AG04449 (cell line): ENCODE measurements at places on chromosomes 2 and 18.

DNA sequence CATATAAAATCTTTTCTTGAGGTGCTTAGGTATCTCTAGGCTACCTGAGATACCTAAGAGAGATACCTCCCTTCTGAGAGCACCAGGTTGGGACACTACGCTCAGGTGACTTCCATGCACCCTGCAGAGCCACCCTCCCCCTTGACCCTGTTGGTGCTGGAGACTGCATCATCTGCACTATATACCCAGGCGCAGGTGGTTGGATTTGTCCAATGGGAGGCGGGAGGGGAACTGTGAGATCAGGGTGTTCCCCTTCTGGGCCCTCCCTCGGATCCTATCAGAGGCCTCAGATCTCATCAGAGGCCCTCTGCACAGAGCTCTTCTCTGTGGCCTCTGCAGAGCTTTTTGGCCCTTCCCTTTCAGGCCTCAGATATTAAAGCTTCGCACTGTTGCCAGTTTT, 158.4 kb downstream of the SH3RF3 start:
- DNase-seq, result no peak

- DNase-seq, result no peak
These were observed 20.4 kb downstream of the EDAR start for GRCh38 chr2:108968619-108969018.

GRCh38 chr18:78145096-78145495, 834.5 kb upstream of the SALL3 start:
- no peak for DNase-seq

GRCh38 chr18:57559314-57559713, 27.2 kb downstream of the FECH start:
- DNase-seq, result no peak

DNA sequence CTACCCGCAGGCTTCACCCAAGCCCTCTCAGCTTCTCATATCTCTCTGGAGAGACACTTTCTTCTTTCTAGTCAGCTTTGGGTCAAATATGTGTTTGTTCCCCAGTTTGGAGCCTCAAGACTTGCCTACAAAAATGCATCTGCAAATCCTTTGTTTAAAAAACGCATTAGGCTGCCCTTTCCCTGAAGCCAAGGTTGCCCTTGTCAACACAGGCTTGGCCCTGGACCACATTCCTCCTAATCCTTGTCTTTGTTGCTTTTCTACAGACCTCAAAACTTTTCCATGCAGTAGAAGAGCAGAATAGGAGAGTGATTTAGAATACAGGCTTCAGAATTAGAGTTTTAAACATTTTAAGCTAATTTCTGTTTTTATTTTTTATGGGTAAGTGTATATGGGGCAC, 307.8 kb downstream of the NAPG start:
- no peak for DNase-seq

- no peak for DNase-seq
These were observed 27.4 kb upstream of the CNNM3 start for GRCh38 chr2:96788442-96789244.

DNA sequence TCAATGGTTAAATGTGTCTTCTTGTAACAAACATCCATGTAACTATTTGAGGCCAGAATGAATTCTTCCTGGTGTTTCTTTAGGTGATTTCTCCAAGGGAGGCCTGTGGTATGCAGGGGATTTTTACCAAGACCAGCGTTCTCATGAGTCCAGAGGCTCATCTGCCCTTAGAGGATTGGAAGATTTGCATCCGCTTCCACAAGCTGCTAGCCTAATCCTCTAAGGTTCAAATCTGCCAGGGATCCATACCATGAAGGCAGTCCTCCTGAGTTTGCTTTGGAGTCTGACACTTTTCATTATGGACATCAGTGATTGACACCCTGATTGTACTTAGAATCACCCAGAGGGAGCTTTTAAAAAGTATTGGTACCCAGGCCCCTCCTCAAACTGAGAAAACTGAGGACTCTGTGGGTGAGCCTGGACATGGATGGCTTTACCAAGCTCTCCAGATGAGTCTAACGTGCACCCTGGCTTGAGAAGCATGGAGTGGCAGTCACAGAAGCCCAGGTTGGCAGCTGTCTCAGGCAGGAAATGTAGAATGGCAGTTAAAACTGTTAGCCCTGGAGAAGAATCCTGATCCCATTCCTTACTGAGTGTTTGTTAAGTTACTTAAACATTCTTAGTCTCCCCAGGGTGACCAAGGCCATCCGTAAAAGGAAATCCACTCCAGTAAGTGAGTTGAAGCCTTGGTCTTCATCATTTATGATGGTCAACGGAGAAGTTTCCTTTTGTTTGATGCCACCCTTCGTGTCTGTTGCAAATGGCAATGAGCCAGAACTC, 95.3 kb upstream of the RMDN2 start:
- no peak for DNase-seq

DNA sequence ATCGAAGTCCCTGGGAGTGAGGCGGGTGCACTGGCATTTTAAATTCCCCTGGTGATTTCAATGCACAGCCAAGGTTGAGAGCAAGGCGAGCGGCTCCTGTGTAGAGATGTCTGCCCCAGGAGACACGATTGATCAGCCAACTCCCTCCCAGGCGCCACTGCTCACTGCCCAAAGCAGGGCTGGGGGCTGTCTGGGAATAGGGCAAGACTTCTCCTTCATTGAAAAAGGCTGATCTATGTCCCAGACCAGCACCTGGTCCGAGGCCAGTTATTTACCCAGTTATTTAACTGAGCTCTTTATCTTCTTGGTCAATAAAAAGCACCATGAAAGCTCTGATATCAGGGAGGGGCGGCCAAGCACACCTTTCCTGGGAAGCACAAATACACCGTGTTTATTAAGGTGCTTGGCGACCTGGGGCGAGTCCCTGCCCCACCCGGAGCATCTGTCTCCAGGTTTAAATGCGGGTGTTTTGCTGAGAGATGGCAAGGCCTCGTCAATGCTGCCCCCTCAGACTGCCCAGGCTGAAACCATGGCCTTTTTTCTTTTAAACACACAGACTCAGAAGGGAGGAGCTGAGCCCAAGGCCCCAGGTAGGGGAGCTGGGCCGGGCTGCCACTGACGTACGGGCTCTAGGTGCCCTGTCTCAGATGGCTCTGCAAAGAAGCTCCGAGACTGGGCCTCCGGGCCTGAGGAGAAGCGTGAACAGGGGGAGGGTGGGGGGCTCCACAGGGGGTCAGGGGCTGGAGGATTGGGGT, 73.9 kb upstream of the HPCAL1 start:
- DNase-seq, result no peak

GRCh38 chr18:48850822-48851598, 99.8 kb downstream of the SMAD7 start:
- DNase-seq, result no peak

- DNase-seq, result no peak
These were observed 601.7 kb downstream of the CBLN2 start for GRCh38 chr18:71942433-71942832.

GRCh38 chr2:69185807-69186206, 172.8 kb downstream of the ANTXR1 start:
- DNase-seq, result no peak

- DNase-seq, result no peak
These were observed 77.2 kb downstream of the TSN start for GRCh38 chr2:121832412-121833357.

- DNase-seq, result no peak
These were observed 42.9 kb downstream of the DOK1 start for GRCh38 chr2:74597410-74597809.

DNA sequence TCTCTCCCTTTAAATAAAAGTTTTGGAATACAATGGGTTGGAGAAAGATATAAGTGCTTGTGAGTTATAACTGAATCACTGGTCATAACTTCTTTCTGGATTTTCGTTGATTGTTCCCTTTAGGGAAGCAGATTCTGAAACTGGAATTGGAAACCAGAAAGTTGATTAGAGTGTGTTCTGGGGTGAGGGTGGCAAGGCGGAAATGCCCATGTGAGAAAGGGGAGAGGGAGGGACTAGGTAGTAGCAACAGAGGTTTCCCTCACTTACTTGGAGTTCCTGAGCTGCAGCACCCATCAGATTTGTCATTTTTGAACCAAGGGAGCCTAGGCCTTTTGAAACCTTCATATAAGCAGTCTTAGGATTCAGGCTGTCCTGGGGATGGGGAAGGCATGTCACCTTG, 453.4 kb downstream of the KCNJ3 start:
- no peak for DNase-seq

- no peak for DNase-seq
These were observed 3.6 kb downstream of the ZAP70 start for GRCh38 chr2:97716695-97717612.

- DNase-seq, result no peak
These were observed 30.7 kb downstream of the BAZ2B start for GRCh38 chr2:159585622-159586021.

DNA sequence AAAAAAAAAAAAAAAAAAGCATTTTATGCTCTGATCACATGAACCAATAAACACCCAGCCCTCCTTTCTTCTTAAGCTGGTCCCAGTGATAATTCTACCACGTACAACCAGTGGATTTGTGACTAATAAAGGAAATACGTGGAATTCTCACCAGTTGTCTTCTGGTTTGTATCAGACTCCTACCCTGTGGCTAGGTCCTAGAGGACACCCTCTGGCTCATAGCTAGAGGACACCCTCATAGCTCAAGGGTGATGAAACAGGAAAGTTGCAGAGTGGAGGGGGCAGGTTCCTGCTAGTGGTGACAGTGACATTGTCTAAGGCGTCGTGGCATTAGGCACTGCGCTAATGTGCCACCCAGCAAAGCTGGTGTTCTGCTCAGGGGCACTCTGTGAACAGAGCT, 167.8 kb downstream of the BCL11A start:
- peak; percentile 29 for DNase-seq

DNA sequence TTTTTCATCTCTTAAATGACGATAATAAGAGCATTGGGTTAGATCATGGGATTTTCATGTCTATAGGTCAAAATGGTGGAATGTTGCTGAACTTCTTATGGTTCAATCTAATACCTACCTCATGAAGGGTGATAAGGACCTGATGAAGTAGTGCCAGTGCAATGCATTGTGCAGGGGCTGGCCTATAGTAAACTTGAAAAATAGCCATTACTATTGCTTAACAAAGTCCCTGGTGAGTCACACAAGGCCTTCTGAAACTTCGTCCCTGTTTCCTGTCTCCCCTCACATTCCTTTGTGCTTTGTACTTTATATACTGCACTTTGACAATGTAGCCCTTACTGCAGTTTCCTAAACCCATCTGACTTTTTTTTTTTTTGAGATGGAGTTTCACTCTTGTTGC, 515.9 kb downstream of the SLC4A3 start:
- peak; percentile 41 for DNase-seq

- no peak for DNase-seq
These were observed 32.7 kb downstream of the DSG4 start for GRCh38 chr18:31409276-31409675.

- no peak for DNase-seq
These were observed 197.2 kb upstream of the FSHR start for GRCh38 chr2:49351560-49351959.

DNA sequence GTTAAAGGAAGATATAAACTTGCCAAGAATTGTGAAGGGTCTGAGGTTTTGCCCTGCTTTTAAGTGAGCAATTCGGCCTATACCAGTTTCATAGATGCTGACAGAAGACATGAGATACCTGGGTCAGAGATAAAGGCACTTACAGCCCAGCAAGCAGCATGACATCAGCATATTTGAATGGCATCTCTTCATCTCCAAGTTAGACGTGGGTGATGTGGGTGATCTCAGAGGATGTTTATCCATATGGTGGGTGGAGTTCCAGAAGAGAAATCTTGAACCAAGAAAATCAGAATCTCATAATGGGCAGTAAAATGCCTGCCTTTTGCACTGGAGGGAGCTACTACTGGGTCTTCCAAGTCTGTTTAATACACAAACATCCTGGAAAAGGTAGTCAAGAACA, 44.7 kb downstream of the GYPC start:
- DNase-seq, result no peak

- DNase-seq, result no peak
These were observed 1.6 kb downstream of the OR6B3 start for GRCh38 chr2:240051697-240052096.

DNA sequence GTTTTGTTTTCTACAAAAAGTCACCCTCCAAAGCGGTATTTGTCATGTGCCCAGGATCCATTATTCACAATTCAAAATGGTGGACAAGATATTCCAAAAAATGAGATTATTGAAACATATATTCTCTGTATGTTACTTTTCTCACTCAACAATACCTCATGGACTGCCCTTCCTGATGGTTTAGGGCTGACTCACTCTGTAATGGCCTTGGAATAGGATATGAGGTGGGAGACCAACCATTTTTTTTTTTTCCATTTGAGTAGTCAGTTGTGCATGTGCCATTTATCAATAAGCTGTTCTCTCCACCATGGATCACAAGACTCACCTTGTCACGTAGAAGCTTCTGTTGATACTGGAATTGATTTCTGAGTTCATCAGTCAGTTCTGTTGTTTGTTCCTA, 64.5 kb downstream of the LYPD6 start:
- DNase-seq, result no peak

DNA sequence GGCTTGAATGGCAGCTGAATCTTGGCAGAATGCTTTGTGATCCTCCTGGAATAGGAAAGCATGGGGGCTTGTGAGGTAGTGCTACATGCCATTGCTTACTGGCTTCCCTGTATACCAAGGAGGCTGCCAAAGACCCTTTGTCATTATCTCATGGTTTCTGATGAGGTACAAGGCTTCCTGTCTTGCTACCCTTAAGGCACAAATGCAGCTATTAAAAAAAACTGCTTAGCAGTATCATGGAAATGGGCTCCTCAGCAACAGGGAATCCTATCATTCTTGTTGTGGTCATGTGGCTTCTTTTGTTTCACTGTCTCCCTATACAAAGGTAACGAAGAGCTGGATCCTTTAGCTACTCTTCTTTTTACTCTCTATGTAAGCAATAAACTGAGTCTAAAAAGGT, 6.6 kb upstream of the KANSL1L start:
- DNase-seq, result no peak

GRCh38 chr2:64442801-64443429, 11.0 kb upstream of the LGALSL start:
- no peak for DNase-seq

DNA sequence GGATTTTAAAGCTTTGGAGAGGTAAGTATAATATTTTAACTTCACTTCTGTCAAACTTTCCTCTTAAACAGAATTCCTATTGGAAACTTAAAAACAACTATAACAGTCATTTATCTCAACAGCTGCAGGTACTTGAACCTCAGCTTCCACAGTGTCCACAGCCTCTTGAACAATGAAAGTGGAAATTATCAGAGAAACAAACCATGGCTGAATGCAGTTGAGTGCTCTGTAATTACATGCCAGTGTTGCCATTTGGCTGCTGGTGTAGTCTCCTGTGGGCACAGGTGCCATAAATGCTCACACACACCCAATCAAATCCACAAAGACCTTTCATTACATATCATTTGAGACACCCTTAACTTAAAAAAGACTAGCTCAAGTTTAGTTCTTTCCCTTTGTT, 125.1 kb downstream of the CPS1 start:
- no peak for DNase-seq

- no peak for DNase-seq
These were observed 222.1 kb upstream of the SMAD2 start for GRCh38 chr18:48152549-48152948.

- no peak for DNase-seq
These were observed 30.1 kb upstream of the CCL20 start for GRCh38 chr2:227783404-227784138.
